ENCODE measurements at places on chromosomes 3 and 15.
A peak's percentile ranks its signal among the peaks of the same experiment; 100 is the strongest.

DNA sequence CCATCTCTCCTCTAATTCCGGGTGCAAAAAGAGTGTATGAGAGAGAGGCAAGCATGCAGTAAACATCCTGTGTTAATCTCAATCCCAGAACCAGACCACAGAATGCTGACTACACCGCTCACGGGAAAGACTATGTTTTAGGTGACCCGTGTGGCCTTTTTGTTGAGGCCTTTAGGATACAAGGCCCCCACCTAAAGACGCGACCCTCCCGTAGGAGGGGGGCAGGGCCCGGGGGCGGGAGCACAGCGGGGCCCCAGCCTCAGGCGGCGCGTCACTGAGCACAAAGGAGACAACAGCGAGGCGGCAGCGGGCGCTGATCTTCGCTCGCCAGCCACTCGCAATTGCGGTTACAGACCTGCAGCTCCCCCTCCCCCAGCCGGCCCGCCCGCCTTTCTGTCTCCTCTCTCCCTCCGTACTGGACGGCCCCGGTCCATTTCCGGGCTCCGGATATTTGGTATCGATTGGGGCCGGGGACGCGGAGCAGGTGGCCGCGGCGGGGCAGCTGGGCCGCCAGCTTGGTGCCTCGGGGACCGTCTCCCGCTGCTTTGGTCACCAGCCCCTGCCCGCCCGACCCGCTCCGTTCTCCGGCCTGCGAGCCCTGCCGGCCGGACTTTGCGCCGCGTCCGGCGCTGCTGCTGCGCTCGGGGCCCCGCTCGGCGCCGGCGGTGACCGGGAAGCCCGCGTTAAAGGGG, at the start of gene CCDC50:
Gene CCDC50, plus strand, starts transcription at position 433 of the 692 bp plus-strand sequence. CDS start 281 bp downstream, outside the sequence.
- peak; percentile 91 for DNase-seq

GRCh38 chr15:68328443-68328842, 50.9 kb downstream of the FEM1B start:
- DNase-seq, result no peak

GRCh38 chr3:122987736-122988319, 39.7 kb downstream of the SEMA5B start:
- DNase-seq, result no peak

- no peak for DNase-seq
Measured at GRCh38 chr3:164208821-164209220, 869.5 kb downstream of the SI start.

- DNase-seq, result no peak
Measured at GRCh38 chr3:97949110-97949485, 23.1 kb downstream of the RIOX2 start.

DNA sequence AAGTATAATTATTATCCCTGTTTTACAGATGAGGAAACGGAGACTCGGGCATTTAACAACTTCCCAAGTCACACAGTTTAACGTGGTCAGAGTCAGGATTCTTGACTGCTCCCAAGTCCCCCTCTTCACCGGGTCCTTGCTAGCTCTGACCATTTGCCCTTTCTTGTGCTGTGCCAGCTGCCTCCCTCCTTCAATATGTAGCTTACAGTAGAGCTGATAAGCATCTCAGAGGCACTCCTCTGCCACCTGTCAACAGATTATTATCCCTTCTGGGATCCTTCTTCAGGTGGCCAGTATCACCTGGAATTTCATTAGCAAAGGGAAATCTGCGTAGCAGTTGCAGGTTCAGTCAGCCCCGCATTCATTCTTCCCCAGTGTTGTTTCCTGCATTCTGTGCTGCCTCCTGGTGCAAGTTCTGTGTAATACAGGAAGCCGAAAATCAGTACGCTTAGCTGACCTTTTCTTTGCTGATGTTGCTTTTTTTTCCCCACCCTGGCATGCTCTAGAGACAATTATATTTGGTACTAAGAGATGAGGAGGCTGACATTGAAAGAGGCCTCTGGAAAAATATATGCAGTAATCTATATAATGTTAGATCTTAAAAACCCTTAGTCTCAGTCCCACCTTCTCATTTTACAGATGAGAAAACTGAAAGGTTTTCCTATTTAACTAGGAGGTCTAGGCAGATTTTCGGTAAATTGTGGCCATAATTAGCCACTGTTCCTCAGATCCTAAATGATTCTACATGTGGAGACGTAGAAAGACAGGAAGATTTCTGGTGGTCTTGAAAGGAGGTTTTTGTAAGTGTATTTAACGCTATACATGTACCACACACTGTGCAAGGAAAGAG, 24.8 kb downstream of the TMOD2 start:
- peak; percentile 40 for DNase-seq

DNA sequence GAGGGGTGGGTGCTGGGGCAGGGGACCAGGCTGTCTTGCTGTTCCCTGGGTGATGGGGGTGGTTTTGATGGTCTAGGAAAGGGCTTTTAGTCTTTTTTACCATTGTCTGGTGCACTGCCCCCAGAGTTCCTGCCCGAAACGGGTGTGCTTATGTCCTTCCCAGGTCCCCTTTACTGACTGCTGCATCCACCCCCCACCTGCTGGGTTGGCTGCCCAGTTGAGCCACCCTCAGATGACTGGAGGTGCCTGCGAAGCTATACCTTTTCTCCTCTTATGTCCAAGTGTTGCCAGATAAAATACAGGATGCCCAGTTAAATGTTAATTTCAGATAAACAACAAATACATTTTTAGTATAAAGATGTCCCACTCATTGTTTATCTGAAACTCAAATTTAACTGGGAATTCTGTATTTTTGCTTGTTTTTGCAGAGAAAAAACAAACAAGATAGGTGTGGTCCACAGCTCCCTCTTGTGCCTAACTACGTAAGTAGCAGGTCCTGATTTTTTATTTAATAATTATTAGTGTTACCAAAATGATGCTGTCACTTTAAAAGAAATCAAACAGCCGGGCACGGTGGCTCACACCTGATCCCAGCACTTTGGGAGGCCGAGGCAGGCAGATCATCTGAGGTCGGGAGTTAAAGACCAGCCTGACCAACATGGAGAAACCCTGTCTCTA, 6.1 kb upstream of the RPP14 start:
- DNase-seq, result peak; percentile 18

All from NCI-H1105 treated with DMSO at 0.1 percent for 48 hours (cell line).